Esophagus squamous epithelium (tissue), 5 donors: ENCODE measurements at places on chromosomes 16 and 17.

- no peak for DNase-seq
These were observed 12.0 kb upstream of the TNRC6A start for GRCh38 chr16:24717411-24717810.

DNA sequence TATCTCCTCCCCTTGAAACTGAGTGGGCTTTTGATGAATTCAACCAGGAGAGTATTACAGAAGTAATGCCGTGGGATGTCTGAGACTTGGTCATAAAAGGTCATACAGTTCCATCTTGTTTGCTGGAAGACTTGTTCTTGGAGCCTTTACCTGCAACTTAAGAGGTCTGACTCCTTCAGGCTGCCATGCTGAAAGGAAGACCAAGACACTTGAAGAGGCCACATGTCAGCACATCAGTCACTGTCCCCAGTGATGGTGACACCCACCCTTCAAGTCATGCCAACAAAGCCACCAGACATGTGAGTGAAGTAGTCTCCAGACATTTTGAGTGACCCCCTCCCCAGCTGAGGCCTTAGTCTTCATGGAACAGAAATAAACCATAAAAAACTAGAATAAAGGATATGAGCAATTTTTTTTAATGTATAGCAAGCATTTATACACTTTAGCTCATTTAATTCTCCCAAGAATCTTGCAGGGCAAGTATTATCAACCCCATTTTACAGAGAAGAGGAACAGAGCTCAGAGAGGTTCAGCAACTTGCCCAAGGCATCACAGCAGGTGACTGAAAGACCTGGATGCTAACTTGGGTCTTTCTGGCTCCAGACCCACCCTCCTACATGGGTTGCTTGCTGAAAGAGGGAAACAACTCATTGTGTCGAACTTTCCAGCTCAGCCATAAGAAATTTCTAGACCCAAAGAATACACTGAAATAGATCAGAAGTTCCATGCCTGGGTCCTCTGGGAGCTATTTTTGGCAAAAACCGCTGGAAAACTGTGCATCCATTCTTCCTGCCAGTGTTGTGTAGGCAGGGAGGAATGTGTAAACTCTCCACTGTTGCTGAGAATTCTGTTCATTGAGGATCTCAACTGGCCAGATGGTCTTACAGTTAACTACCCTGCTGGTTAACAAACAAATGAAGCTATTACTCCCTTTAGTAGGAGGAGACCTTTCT is 38.1 kb downstream of the SOCS1 start:
- no peak for DNase-seq

GRCh38 chr16:63323055-63323454 is 1286.8 kb upstream of the CDH8 start:
- DNase-seq = no peak

GRCh38 chr17:75604034-75604695 is 16.6 kb downstream of the MYO15B start:
- no peak for DNase-seq

GRCh38 chr16:65574326-65574966 is 452.6 kb upstream of the CDH11 start:
- no peak for DNase-seq

- DNase-seq = no peak
These were observed 396.4 kb upstream of the CCL2 start for GRCh38 chr17:33858682-33859081.

DNA sequence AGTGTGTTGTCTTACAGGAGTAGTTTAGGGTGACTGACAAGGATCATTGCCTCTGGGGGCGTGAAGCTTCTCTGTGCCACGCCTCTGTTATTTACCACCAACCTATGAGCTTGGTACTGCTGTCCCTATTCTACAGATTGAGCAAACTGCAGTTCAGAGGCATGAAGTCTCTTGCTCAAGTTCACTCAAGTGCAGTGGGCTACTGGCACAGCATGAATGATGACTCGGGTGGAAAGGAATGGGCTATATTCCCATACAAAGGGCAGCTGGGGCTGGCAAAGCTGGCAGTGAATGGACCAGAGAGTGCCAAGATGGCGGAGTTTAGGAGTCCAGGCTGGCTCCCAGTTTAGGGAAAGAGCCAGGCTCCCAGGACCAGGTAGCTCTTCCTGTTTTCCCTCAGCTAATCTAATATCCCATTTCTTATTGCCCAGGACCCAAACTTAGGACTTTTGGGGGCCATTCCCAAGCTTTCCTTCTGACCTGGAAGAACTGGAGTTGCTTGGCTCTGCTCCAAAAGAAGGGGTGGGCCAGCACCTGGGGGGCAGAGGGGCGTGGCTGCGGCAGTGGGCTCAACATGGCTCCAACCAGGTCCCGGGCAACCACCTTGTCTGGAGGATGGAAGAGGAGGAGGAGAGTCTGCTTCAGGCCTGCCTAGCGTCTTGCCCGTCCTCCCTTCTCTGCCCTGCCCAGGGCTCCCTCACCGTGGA is 12.9 kb downstream of the PLK1 start:
- no peak for DNase-seq

GRCh38 chr16:23802776-23803175 is 33.0 kb upstream of the PRKCB start:
- DNase-seq = no peak

GRCh38 chr17:10025976-10026901 is 121.2 kb upstream of the RCVRN start:
- no peak for DNase-seq

DNA sequence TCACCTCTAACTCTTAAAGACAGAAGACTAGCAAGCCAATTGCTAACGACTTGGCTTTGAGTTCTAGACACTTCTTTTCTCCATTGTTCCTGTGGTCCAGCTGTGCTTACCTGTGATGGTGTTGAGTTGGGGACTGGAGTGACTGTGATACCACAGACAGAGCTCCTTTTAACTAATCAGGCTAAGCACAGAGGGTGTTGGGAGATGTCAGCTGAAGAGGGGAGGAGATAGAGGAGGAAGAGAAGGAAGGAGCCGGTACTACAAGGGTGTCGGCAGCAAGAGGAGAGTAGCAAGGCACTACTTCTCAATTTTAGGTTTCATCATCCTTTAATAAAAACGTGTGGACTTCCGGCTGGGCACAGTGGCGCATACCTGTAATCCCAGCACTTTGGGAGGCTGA is 5.1 kb upstream of the MYO1D start:
- no peak for DNase-seq

DNA sequence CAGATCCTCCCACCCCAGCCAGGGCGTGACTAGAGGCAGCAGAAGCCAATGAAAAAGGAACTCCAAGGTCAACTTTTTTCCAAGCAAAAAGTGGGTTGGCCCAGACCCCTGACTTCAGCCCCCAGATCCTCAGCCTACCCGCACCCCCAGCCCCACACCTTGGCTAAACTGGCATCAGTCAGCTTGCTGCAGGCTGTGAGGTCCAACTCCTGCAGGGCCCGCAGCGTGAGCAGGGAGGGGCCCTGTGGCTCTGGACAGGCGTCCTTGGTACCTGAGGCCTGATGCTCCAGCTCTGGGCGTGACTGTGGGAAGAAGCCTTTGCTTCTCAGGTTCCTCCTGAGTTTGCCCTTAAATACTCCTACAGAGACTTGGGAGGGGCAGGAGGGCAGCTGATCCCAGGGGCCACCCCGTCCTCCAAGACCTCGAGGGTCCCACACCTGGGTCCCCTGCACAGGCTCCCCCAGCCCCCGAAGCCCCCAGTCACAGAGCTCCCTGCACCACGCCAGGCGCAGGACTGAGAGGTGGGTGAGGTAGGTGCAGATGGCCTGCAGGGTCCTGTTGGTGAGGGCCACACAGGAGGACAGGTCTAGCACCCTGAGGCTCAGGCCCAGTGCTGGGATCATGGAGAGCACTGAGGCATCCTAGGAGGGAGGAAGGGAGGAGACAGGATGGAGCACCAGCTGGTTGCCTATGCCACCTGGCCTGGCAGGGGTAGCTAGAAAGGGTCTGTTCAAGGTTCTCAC is 9.4 kb downstream of the ELMO3 start:
- no peak for DNase-seq

DNA sequence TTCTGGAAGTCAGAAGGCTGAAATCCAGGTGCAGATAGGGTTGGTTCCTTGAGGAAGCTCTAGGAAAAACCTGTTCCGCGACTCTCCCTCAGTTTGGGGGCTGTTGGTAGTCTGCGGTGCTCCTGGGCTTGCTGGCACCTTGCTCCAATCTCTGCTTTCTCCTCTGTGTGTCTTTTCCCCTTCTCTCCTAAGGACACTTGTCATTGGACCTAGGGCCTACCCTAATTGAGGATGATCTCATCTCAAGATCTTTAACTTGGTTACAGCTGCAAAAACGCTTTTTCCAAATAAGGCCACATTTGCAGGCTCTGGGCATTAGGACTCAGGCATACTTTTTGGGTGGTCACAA is 12.9 kb upstream of the CACNG4 start:
- DNase-seq = no peak

GRCh38 chr16:30354423-30355143 is 525 bp downstream of the CD2BP2 start:
- DNase-seq = no peak

DNA sequence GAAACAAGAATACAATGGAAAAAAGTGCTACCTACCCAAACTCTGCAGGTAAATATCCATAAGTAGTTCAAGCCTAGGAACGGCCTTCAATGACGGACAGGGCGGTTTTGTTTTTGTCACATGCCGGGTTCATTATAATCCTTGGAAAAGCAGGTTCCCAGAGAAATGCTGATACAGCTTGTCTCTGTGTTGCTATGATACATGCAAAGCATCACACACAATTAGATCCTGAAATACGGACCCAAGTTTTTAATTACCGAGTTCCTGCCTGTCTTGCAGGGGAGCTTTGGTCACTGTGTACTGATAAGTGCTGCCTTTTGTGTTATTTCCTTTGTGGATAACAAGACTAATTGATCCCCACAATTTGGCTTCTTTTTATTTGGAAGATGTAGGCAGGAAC is 217.4 kb downstream of the HAPSTR1 start:
- no peak for DNase-seq

DNA sequence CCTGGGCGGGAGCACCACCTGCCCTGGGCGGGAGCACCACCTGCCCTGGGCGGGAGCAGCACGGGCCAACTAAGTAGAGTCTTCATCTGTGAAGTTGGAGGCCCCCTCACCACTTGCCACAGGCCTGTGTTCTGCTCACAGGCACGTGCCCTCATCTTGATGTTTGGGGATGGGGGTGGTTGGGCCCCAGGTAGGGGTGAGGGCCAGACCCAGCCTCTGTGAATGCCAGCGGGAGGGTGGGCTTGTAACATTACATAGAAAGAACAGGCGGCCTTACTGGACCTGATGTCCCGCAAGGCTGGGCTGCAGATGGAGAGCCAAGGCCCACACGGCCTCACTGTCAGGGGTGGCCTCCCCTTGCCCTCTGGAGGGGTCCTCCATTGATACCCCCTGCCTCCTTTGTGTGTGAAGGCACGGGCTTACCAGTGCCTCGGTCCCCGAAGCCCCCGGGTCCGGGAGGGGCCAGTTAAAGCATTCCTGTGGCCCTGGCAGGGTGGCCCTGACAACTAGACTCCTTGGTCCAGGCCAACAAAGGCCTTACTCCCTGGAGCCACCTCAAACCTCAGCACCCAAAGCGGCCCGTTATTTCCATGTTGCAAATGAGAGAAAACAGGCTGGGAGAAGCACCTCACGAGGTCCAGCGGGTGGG is 1.1 kb upstream of the SLC16A3 start:
- DNase-seq = no peak

DNA sequence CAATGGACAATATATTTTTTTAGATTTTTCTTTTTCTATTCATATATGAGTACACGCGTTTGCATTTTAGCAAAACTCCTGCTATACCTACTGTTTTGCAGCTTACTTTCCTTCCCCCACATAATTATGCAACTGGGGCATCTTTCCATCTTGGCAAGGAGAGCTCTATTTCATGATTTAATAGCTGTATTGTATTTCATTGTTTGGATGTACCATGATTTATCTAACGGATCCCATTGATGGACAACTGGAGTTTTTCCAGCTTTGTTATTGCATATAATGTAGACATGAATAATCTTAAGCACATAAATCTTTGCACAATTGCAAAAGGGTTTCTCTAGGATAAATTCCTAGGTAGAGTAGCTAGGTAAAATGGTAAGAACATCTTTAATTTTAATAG is 133.9 kb downstream of the PITPNC1 start:
- no peak for DNase-seq

DNA sequence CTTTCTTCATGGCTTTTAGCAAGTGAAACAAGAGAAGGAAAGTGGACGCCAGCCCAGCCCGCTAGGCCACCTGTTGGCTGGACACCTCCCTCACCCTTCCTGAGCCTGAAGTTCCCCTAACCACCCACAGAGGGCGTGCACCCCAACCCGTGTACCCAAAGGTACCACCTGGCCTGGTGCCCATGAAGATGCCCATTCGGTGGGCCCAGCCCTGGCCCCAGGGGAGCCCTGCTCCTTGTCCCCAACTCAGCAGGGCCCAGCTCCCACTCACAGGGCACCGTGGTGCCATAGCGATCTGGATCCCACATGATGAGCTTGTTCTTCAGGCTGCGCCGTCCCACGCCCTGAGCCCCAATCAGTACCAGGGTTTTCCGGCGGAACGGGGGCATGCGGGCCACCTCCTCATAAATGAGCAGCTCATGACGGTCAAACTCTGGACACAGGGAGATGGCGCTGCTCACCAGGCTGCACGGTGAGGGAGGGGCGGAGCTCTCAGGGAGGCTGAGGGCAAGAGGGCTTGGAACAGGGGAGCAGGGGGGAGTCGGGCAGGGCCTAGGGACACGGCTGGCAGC is 26.8 kb downstream of the MPP2 start:
- DNase-seq = no peak

GRCh38 chr16:78705694-78706093 is 606.2 kb downstream of the WWOX start:
- DNase-seq = no peak

- no peak for DNase-seq
These were observed 34.2 kb downstream of the CD300LF start for GRCh38 chr17:74678541-74678940.

DNA sequence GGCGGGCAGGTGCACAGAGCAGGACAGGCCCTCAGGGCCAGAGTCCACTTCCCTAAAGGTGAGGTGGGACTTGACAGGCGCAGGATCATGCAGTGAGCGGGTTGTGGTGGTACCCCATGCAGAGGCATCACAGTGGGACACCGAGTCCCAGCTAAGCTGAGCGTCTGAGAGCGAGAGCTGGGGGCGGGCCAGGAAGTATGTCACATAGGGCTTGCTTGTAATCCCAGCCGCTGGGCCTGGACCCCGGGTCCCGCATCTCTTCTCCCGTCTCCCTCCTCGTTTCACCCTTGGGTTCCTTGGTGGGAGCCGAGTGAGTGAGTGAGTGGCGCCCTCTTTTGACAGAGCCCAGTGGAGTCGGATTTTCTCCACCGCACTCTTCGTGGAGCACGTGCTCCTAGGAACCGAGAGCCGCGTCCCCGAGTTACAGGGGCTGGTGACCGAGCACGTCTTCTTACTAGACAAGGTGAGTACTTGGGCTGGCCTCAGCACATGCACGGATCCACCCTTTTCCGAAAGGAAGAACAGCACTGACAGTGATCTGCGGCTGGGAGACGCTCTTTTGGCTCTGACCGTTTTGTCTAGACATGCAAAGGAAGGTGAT is 50.8 kb upstream of the ENDOV start:
- no peak for DNase-seq

- DNase-seq = no peak
These were observed 152.2 kb downstream of the NTN1 start for GRCh38 chr17:9173386-9173983.
